NCI-H524 (cell line): ENCODE measurements at places on chromosomes 13 and 19.

GRCh38 chr19:10625003-10625761 is at the start of gene SLC44A2:
SLC44A2 (plus strand) TSS chr19:10625553; CDS start chr19:10625634, 81 bp downstream.
- DNase-seq = no peak

GRCh38 chr19:4649392-4650047 is 10.2 kb downstream of the TNFAIP8L1 start:
- DNase-seq = no peak

GRCh38 chr19:12244370-12244769 is 50.3 kb downstream of the ZNF44 start:
- no peak for DNase-seq

DNA sequence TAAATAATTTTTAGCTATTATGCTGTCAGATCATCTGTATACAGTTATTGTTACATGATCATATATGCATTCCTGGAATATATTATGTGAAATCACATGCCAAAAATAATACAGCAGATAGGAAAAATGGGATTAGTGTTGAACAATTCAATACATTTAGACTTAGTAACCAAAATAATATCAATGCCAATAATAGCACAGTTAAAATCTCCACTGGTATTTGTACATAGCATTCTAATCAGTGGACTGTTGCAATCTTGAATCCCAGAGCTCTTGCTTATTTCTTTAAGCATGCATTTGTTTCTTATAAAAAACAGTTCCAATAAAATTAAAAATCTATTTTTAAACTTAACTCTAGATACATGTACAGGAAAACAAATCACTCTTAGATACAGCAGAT is 2772.2 kb downstream of the PCDH9 start:
- DNase-seq = no peak

GRCh38 chr19:34662919-34663318 is 14.0 kb downstream of the SCGB2B2 start:
- peak; percentile 79 for DNase-seq

DNA sequence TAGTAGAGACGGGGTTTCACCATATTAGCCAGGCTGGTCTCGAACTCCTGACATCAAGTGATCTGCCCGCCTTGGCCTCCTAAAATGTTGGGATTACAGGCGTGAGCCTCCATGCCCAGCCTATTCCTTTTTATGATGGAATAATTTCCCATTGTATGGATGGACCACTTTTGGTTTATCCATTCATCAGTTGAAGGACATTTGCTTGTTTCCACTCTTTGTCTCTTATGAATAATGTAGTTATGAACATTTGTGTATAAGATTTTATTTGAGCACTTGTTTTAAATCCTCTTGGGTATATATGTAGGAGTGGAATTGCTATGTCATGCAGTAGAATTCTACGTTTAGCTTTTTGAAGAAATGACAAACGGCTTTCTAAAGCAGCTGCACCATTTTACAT is 23.3 kb downstream of the FBXO27 start:
- no peak for DNase-seq

DNA sequence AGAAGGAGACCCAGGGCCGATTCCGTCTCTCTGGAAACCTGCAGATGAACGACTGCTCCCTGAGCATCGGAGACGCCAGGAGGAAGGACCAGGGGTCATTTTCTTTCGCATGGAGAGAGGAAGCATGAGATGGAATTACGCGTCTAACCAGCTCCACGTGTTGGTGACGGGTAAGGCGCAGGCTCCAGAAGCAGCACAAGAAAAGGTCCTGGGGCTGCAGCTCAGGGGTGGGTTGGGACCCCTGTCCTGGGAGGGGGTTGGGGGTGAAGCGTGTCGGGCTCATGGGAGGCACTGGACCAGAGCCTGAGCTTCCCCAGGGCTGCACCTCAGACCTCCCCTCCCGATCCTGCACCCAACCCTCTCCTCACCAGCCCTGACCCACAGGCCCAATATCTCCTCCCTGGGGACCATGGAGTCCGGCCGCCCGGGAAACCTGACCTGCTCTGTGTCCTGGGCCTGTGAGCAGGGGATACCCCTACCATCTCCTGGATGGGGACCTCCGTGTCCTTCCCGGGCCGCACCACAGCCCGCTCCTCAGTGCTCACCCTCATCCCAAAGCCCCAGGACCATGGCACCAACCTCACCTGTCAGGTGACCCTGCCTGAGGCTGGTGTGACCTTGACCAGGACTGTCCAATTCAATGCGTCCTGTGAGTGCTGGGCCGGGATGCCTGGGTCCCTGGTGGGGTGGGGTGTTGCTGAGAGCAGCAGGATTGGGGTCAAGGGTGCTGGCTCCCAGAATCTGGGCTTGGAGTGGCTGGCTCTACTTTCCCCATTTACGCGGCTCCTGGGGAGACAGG is 39.6 kb upstream of the CD33 start:
- no peak for DNase-seq

- DNase-seq = no peak
Observed at GRCh38 chr13:112061367-112062061, 5.4 kb upstream of the SOX1 start.

- no peak for DNase-seq
Observed at GRCh38 chr19:41206456-41206855, 12.6 kb upstream of the AXL start.

GRCh38 chr13:48562296-48563066 is 29.6 kb upstream of the RCBTB2 start:
- no peak for DNase-seq

DNA sequence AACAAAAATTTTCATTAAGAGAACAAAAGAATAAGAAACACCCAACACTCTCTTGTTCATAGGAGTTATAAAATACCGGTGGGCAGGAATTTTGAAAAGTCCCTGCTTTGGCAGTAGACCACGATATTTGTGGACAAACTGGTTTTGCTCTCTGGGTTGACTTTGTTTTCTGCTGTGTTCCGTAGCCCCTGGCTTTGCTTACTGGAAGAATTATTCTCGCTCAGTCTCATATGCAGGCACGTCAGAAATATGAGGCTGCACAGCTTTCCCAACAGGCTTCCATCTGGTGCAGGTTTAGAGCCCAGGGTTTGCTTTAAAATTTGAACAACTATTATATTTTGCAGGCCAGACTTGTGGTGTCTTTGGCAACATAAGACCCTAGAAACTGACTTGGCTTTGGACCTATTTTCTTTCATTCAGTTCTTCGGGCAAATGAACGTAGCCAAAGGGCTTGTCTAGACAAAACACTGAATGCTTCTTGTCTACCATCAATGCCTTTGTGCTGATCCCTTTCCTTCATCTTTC is 2012.6 kb downstream of the PCDH9 start:
- DNase-seq = no peak

GRCh38 chr13:41658057-41658661 is 200.8 kb downstream of the RGCC start:
- DNase-seq = no peak
